Activated CD8-positive, alpha-beta memory T cell treated with anti-CD3 and anti-CD28 coated beads, Interleukin-2, amount 10 ng/mL, durations not matched to agents 7 days and 5 days (primary cell): ENCODE measurements at places on chromosomes 13 and 19.

GRCh38 chr13:114334305-114335053, 20.2 kb downstream of the CHAMP1 start:
- no peak for DNase-seq
- peak overlapping the region; percentile 83 for H3K27ac ChIP-seq
- H3K27me3 ChIP-seq: peaks cover 3% of the 10 kb centered on the region
- H3K4me3 ChIP-seq: peak overlapping the region; percentile 56
- peaks cover 28% of the 10 kb centered on the region for H3K4me1 ChIP-seq
- H3K36me3 ChIP-seq: peaks cover under 1% of the 10 kb centered on the region

GRCh38 chr19:33514885-33515551, 6.6 kb downstream of the PEPD start:
- peaks cover 12% of the 10 kb centered on the region for H3K4me1 ChIP-seq
- no peaks in the 10 kb centered on the region for H3K36me3 ChIP-seq
- no peak overlapping the region for H3K4me3 ChIP-seq

GRCh38 chr13:109209526-109209925, 576.9 kb downstream of the IRS2 start:
- H3K4me1 ChIP-seq: no peaks in the 10 kb centered on the region
- H3K4me3 ChIP-seq: no peak overlapping the region
- H3K36me3 ChIP-seq: no peaks in the 10 kb centered on the region
- H3K27me3 ChIP-seq: no peaks in the 10 kb centered on the region
- no peak overlapping the region for H3K27ac ChIP-seq

GRCh38 chr19:38799104-38799503, 10.1 kb downstream of the LGALS7B start:
- H3K27ac ChIP-seq: no peak overlapping the region
- peaks cover under 1% of the 10 kb centered on the region for H3K27me3 ChIP-seq
- DNase-seq: no peak
- peaks cover 1% of the 10 kb centered on the region for H3K36me3 ChIP-seq
- H3K4me3 ChIP-seq: no peak overlapping the region

- peaks cover 5% of the 10 kb centered on the region for H3K27me3 ChIP-seq
- DNase-seq: no peak
- H3K4me3 ChIP-seq: no peak overlapping the region
- no peaks in the 10 kb centered on the region for H3K36me3 ChIP-seq
- peaks cover 1% of the 10 kb centered on the region for H3K4me1 ChIP-seq
Measured at GRCh38 chr13:30552567-30552966, 65.2 kb upstream of the USPL1 start.

DNA sequence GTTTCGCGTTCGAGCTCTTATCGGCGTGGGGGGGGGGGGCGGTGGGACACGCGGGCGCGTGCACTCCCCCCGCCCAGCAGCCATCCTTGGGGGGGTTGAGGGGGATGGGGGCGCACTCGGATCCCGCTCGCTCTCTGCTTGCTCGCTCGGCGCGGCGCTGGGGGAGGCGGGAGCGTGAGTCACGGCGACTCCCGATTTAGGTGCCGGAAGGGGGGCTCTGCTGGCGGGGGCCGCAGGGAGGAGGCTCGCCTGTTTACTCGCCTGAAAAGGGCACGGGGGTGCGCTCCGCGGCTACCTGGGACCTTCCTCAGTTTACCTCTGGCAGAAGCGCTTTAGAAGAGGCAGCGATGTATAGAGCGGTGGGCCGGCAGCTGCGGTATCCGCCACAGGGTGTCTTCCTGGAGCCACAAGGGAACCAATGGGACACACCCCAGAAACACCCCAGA, 1.1 kb upstream of the PDE4A start:
- no peak for DNase-seq
- peaks cover 4% of the 10 kb centered on the region for H3K27me3 ChIP-seq
- H3K36me3 ChIP-seq: peaks cover 13% of the 10 kb centered on the region
- H3K4me1 ChIP-seq: peaks cover 66% of the 10 kb centered on the region
